ENCODE measurements at places on chromosomes 11 and 22.

DNA sequence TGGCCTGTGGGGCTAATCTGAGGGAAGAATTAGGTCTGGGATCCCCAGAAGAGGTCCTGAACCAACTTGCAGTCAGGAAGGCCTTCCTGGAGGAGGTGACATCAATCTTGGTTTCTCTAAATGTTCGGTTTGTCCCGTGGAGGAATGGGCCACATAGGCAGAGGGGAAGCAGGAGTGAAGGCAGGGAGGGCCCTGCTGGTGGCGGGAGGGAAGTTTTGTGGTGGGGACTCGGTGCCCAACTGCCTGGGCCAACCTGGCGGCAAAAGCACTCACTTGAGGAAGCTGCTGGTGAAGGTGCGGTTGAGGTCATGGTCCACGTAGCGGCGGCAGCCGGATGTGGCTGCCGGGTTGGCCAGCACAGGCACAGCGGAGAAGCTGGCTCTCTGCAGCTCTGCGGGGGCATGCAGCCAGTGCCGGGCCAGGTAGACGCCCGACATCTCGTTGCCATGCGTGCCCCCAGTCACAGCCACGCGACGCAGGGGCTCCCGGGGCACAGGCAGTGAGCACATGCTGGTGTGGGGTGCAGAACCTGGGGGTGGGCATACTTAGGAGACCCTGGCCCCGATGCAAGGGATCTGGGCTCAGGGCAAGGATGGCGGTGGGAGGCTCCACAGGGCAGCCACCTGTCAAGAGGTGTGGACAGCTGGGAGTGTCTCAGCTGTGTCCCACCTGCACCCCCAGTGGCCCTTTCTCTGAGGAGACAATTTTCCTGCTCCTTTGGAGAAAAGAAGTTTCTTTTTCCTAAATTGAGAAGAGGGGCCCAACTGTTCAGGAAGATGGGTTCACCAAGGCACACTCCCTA lies 3.8 kb downstream of the ACY3 start:
- ATAC-seq = no peak

GRCh38 chr11:1053121-1053901 lies 16.8 kb upstream of the MUC6 start:
- ATAC-seq = no peak

- no peak for ATAC-seq
These were observed 5.0 kb upstream of the NTM start for GRCh38 chr11:131365329-131365930.

GRCh38 chr11:78370406-78371172 lies 47.0 kb downstream of the GAB2 start:
- no peak for ATAC-seq

GRCh38 chr22:40334899-40335298 lies 11.4 kb upstream of the ADSL start:
- no peak for ATAC-seq

DNA sequence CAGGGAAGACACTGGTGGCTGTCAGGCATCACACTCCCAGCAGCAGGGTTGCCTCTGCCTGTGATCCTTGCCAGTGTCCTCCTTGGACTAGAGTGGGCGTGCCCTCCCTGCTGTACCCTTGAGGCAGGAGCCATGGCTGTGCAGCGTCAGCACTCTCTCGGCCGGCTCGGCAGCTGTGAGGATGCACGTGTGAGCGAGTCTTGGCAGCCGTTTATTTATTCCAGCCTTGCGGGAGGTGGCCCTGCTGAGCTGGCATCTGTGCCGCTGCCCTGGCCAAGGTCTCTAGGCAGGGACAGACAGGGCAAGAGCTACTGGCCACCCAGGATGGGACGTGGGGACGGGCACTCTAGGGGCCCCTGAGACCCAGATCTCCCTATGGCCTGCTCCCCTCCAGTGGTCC lies 33.9 kb downstream of the TSPAN4 start:
- ATAC-seq = peak; percentile 82

DNA sequence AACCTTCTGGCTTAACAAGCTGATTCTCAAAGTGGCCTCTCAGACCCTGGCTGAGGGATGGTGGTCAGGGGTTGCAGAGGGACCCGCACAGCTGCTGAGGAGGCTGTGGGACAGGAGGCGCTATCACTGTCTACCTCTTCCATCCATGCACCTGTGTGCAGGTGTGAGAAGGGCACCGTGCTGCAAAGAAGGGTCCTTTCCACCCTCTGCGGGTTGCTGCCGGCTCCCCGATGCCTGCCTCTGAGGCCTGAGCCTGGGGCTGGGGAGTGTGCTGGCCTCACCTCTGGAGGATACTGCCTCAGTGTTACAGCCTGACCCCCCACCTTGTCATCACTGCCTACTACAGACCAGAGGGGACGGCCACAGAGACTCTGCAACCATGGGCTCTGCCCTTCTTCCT lies 66.1 kb upstream of the B3GAT1 start:
- ATAC-seq = no peak

GRCh38 chr11:35525501-35526175 lies at the start of gene PAMR1:
Gene PAMR1 (minus strand): TSS chr11:35525616. CDS start chr11:35525585, 31 bp downstream.
- ATAC-seq = peak; percentile 66

- peak; percentile 85 for ATAC-seq
These were observed at the start of gene SLC37A2 for GRCh38 chr11:125062931-125063428. Gene SLC37A2 (plus strand): TSS chr11:125063305. CDS start chr11:125063368, 63 bp downstream.

GRCh38 chr11:94933223-94934130 lies 39.9 kb downstream of the CWC15 start:
- ATAC-seq = no peak

DNA sequence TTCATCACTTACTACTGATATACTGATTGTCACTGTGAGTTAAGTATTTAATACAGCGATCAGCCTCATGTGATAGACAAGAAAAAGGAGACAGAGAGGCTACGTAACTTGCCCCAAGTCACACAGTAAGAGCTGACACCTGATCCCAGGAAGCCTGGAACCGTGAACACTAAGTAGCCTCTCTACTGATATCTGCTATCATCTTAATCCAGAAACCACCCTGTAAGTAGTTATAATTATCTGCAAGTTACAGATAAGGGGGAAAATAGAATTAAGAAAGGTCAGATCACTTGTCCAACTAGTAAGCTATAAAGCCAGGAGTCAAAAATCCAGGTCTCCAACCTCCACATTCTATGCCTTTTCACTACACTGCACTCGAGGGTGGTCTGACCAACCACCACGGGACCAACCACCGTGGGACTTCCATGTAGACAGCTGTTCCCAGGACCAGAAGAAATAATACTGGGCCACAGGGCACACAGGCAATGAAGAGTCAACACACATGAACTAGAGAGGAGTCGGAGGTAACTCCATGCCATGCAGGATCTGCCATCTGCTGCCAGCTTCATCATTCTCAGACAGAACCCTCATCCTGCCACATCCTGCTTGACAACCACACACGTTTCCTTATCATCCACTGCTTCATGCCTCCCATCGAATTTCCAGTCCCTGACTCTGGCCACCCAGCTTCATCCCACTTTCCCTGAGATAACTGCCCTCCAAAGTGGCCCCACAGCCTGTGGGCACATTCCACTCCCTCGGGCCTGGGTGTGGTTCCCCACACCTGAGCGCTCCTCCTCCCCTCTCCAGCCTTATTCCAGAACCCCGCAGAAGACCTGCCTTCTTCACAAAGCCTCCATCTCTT lies 58.6 kb downstream of the MICAL3 start:
- no peak for ATAC-seq

DNA sequence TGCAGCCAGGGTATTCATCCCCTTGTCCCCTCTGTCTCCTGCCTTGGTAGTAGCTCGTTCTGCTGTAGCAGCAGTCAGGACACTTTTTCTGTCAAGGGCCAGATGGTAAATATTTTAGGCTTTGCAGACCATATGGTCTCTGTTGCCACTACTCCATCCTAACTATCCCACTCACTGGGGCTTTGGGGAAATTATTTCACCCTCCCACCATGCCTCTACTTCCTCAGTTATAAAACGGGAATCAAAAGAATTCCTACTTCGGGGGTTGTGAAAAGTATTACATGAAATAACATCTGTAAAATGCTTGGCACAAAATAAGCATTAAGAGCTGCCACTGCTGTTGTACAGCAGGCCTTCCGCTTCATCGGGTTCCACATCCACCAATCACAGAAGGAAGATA lies 89.9 kb upstream of the LDLRAD3 start:
- ATAC-seq = no peak

DNA sequence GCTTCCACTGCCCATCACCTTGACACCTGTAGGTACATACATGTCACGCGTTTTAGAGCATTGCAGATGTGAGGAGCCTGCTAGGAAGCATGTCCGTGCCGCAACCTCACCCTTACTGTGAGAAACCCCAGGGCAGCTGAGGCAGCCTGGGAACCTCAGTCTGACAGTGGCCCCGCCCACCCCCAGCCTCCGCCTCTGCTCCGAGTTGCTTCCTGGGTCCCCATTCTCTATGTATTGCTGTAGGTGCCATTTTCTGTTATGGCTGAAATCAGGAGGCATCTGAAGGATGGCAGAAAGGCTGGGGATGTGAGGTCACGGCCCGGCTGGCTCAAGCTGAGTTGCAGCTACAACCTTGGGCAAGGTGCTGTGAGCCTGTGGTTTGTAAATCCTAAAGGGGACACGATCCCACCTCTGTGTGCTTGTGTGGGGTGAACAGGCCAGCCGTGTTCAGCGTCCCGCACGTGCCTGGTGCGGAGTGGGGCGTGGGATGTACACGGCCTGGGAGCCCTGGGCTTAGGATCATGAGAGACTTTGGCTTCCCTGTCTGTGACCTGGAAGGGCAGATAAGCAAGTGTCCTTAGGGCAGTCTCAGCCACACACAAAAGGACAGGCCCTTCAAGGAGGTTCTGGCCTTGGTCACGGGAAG lies 102.7 kb downstream of the PHF21B start:
- no peak for ATAC-seq

DNA sequence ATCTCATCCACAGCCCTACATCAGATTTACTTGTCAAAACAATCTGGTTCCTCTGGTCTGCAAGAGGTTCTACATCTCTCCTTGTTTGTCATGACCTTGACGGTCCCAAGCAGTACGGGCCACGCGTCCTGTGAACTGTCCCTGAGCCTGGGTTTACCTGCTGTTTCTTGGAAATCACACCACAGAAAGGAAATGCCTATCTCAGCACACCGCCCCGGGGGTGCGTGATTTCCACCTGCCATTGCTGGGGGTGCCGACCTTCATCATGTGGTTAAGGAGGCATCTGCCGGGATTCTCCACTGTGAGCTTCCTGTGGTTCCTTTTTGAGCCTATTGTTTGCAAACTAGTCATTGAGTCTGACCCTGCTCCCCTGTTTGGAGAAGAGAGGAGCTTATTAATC lies 1363.4 kb downstream of the BRD1 start:
- no peak for ATAC-seq

GRCh38 chr22:40727964-40728615 lies 48.8 kb downstream of the MCHR1 start:
- ATAC-seq = no peak

DNA sequence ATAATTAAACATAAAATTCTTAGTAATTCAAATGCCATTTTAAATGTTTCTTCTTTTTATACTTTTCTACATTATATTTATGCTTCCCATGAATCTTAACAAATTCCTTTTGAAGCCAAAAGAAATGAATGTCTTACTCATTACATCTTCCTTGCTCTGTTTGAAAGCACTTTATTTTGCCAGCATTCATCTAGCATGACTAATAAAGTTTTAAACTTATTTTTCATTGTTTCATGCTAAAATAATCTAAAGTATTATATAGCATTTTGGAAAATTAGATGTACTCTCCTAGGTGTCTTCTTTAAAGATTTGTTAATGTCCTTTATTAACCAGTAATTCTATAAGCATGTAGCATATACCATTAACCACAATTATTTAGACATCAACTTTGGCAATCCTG lies 9.7 kb upstream of the PIWIL4 start:
- ATAC-seq = no peak

DNA sequence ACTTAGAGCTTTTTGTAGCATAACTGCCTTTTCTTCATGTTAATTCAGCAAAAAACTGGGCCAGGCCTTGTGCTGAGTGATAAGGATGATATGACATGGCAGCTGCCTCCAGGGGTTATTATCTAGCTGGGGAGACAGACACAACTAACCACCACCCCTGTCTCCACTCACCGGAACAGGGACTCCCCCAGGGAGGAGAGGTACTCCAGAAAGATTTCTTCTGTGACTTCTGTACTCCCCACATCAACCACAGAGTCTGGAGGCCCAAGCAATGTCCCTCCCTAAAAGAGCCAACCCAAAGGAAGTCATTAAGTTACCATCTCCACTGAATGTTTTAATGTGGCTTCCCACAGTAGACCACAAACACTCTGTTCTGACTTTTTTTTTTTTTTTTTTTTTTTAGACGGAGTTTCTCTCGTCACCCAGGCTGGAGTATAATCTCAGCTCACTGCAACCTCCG lies 14.3 kb upstream of the PMM1 start:
- peak; percentile 19 for ATAC-seq

- peak; percentile 58 for ATAC-seq
These were observed 86.7 kb downstream of the SIK3 start for GRCh38 chr11:117011541-117011898.

GRCh38 chr22:28703436-28703835 lies 23.8 kb upstream of the TTC28 start:
- no peak for ATAC-seq

- ATAC-seq = no peak
These were observed 4.3 kb downstream of the RELA start for GRCh38 chr11:65658174-65659021.

DNA sequence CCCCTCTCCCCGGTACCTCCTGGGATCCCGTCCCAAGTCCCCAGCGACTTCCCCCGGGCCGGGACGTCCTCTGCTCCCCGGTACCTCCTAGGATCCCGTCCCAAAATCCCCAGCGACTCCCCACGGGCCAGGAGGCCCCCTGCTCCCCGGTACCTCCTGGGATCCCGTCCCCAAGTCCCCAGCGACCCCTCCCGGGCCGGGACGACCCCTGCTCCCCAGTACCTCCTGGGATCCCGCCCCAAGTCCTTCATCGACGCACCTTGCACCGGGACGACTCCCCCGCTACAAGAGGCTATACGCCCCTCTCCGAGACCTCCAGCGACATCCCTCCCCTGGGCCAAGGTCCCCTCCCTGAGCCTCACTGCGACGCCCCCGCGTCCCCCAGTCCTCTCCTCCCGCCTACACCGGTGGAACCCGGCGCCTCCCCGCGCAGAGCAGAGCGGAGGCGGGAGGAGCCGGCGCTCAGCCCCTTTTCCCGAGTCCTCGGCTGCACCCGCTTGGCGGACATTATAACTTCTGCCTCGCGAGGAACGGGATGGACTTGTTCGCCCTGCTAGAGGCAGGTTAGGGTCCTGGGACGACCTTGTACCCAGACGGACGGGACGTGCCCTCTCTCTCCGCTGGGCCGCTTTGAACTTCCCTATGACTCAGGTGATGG lies 912 bp downstream of the KREMEN1 start:
- ATAC-seq = peak; percentile 45

- ATAC-seq = no peak
These were observed 368.3 kb downstream of the SHANK2 start for GRCh38 chr11:70883973-70884623.

DNA sequence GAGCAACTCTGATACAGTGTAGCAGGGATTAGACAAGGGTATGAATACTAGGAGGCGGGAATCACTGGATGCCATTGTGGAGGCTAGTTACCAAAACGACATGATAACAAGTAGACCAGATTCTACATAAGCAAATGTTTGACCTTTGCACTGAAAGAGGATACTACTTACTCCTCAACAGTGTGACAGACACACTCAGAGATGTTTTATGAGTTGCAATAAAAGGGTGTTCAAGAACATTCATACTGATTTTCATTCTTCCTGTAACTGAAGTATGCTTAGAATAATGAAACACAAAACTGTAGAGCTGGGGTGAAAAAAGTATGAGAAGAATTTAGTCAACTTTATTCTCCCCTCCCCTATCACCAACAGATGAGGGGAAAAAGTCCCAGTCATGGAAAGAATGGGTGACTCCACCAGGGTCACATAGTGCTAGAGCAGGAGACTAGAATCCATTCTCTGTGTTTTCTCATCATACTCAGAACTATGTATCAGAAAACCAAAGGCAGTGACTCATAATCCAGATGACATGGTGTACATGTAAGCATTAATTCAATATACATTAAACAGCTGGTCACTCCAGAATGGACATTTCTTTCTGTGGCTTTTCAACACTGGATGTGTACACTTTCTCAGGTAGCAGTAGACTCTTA lies 32.8 kb downstream of the ARHGAP20 start:
- no peak for ATAC-seq

Measured in esophagus mucosa (tissue), 1 donor.